ENCODE measurements at places on chromosomes 1 and 21.
A peak's percentile ranks its signal among the peaks of the same experiment; 100 is the strongest.

DNA sequence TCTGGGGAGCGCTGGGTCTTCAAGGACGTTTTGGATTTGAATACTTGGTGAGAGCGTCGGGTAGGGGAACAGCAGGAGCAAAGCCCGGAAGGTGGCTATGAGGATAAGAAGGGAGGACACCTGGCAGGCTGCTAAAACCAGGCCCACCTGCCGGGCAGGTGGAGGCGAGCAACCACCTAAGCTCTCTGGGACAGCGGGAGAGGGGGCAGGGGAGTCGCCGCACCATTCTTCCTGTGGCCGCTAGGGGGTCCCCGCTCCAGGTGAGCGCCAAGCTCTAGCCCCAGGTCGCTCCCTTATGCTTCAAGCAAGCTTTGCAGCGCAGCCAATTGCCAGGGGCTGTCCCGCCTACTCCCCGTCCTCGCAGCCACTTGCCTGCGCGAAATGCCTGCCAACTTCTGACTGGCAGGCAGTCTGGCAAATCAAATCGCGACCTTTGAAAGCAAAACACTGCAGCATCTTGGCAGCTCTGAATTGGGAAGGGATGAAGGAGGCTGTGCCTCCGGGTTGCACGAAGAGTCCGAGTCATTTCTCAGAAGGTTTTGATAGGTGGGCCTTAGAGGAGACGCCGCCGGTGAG, at the start of gene NIPAL3:
TSS of gene NIPAL3 (plus strand) at position 469 of the 576 bp plus-strand sequence. CDS start 3,746 bp downstream, outside the sequence.
- DNase-seq, result peak; percentile 100

- no peak for DNase-seq
Observed at GRCh38 chr1:171663854-171664575, 11.5 kb upstream of the MYOC start.

DNA sequence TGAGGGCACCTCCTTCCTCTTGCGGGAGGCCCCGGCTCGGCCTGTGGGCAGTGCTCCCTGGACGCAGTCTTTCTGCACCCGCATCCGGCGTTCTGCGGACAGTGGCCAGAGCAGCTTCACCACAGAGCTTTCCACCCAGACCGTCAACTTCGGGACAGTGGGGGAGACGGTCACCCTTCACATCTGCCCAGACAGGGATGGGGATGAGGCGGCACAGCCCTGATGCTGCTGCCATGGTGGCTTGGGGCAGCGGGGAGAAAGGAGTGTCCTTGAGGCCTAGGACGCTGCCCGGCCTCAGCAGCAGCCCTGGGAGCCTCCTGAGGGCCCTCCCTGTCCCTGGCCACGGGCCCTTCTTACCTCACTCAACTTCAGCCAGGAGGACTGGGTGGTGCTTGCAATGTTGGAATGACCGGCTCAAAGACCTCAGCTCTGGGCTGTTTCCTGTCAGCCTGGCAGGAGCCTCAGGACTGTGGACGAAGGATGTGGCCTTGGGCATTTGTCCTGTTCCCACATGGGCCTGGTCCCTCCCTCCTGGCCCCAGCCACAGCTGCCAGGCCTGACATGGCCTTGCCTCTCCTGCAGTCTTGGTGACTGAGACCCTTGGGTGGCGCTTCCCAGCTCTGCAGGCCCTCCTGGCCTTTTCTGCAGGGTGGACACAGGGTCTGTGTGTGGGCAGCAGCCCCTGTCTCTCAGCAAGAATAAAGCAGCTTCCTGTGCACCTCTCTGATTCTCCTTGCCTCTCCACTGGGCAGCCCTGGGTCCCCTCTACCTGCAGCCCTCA, 45.9 kb downstream of the TRIM11 start:
- DNase-seq, result no peak

- no peak for DNase-seq
Observed at GRCh38 chr1:67948151-67949080, 102.0 kb downstream of the DIRAS3 start.

- no peak for DNase-seq
Observed at GRCh38 chr1:101847626-101848025, 149.1 kb downstream of the OLFM3 start.

GRCh38 chr1:4658643-4659628, 4.5 kb downstream of the AJAP1 start:
- peak; percentile 56 for DNase-seq

GRCh38 chr1:177789956-177790355, 179.9 kb downstream of the SEC16B start:
- no peak for DNase-seq

DNA sequence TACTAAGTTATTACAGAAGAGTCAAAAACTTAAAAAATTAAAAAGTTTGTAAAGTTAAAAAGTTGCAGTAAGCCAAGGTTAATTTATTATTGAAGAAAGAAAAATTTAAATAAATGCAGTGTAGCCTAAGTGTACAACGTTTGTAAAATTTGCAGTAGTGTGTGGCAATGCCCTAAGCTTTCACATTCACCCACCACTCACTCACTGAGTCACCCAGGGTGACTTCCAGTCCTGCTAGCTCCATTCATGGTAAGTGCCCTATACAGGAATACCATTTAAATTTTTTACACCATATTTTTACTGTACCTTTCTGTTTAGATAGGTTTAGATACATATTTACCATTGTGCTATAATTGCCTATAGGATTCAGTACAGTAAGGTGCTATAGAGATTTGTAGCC, 88.6 kb downstream of the CTH start:
- DNase-seq, result no peak

- DNase-seq, result no peak
Observed at GRCh38 chr1:94092210-94092613, 28.7 kb downstream of the ABCA4 start.

Measured in NCI-H1105 (cell line).